ENCODE measurements at places on chromosomes 16 and 17. TPM values are rescaled to one million over a fixed set of nuclear protein-coding genes. Genes with fewer than 3 reads are reported as not detected.

PAQR4 gene
- 35.3 TPM for total RNA-seq

BCAR1 gene
- total RNA-seq: 67.9 TPM

TBX6 gene
- 0.29 TPM for total RNA-seq

PRM1 gene
- total RNA-seq: not detected

ENPP7 gene
- total RNA-seq: not detected

TEX19 gene
- total RNA-seq: 0.06 TPM

CCDC78 gene
- total RNA-seq: 7.0 TPM

MFAP4 gene
- total RNA-seq: 0.13 TPM

DNA sequence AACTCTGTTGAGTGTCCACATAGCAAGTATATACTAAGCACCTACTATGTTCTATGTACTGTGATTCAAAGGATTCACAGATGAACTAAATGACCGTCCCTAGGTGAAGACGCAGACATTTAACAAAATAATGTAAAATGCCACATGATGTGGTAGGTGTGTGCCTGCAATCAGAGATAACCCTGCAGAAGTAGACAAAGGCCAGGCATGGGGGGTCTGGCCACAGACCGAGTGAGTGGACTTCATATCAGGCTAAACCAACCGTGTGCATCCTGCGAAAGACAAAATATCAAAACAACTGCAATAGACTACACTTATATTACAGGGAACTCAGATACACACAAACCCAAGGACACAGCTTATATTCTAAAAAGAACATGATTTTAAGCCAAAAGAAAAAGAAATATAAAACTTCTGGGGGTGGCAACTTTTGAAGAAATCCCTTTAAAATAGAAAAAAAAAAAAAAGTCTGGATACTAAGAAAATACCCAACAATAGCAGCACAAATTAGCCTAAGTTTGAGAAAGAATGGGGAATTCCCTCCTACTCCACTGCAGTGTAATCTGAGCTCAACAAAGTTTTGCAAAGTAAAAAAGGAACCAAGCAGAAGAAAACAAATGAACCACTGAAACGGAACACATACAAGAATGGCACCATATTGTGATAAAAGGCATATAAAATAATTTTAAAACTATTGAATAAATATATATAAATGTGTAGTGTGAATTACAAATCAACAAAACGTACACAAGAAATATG is 12.3 kb downstream of the HSDL1 start:
- no peak for DNase-seq

- DNase-seq: no peak
These were observed 298.2 kb downstream of the HAPSTR1 start for GRCh38 chr16:9389543-9390207.

DNA sequence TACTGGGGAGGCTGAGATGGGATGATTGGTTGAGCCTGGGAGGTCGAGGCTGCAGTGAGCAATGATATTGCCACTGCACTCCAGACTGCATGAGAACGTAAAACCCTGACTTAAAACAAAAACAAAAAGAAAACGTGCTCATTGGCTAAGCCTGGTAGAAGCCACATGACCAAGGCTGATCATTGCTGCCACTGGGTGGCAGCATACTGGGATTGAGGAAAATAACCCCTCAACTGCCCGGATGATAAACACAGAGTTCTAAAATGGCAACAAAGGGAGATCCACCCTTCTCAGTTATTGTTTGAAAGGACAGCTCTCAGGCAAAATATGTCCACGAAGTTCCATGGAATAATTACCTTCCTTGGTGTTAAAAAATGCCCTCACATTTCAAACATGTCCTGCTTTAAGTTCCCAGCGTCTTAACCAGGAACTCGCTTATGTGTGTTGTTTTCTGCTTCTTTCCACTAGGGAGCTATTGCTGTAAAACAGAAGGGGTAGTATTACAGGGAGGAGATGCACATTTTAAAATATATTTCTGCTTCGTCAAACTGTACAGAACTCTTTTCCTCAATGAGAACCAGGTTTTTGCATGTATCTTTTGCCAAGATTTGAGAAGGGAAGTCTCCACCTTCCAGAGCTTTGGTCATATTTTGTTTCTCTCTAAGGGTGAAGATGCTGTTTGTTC is 675.3 kb downstream of the MAF start:
- no peak for DNase-seq

DNA sequence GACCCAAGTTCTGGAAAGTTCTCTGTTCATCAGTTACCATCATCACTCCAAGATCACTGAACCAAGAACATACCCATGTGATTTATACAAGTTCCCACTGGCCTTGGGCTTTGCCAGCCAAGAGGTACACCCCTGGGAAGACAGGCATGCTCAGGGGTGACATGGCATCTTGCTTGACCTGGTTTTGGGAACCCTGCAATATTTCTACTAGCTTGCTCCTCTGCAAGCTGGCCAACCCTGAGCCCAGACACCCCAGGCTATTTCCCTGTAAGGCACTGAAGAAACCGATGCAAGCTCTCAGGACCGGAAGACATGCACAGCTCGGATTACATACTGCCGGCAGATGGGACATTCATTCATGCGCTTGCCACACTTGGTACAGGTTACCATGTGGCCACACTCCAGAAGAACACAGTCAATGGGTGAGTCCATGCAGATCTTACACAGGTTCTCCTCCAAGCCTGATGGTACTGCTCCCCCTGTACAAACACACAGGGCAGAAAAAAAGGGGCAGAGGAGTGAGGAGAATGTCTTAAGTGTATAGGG is 31.4 kb downstream of the LIG3 start:
- no peak for DNase-seq

DNA sequence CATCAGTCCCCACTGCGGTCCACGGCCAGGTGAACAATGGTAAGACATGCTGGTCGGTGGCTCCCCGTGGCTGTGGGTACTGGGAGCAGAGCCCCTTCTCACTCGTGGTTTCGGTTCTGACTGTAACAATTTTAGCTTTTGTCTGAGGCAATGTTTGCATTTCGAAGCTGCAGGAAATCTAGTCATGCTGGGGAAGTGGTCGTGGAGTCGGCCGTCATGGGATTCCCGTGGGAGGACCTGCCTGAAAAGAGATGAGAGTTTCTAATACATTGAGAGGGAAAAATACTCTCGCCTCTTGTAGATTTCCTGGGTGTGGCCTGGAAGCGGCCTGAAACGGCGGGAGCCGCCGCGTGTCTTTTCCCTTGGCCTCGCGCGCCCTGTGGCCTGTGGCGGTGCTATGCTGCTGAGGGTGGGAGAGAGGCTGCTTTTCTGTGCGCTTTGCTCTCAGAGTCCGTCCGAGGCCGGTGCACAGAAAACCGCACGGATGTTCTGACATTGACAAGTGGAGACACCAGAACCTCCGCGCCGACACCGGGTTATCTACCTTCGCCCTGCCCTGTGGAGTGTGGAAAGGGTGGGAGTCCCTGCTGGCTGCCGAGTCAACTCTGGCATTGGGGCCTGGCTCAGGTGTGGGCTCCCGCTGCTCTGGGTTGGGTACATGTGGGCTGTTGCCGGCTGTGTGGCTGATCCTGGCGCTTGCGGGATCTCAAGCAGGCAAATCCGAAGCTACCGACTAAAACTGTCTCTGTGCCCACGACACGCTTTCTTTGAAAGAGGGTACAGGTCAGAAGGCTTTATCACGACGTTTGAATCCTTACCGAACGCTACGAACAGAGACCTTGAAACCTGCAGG is 60.8 kb downstream of the WDR45B start:
- DNase-seq: no peak

DNA sequence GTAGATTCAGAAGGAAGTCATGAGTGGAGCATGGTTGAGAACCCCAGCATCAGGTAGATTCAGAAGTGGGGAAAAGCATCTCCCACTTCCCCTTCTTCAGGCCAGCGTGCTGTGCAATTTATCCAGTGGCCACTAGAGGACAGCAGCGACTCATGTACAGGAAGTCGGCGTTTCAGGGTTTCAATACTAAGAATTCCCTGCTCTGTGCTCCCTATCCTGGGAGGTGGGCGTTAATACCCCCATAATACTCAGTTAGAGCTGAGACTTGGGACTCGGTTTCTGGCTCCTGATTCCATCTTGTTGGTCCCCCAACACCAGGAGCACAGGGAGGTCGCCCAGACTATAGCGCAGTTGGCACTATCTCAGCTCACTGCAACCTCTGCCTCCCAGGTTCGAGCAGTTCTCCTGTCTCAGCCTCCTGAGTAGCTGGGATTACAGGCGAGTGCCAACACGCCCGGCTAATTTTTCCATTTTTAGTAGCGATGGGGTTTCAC is 75.3 kb upstream of the AMZ2 start:
- peak; percentile 38 for DNase-seq

DNA sequence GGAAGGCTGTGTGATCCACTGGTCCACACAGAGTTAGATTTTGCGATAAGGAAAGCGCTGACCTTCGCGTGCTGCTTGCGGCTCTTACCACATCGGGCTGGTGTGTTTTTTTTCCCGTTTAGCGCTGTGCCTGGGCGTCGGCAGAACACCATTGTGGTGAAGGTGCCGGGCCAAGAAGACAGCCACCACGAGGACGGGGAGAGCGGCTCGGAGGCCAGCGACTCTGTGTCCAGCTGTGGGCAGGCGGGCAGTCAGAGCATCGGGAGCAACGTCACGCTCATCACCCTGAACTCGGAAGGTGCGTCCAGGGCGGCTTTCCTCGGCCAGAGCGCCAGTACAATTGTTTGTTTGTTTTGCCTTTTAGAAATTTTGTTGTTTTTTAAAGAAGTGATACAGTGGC is 54.7 kb downstream of the BANP start:
- DNase-seq: no peak

GRCh38 chr17:58252141-58252540 is 13.8 kb downstream of the LPO start:
- no peak for DNase-seq

Data from LHCN-M2 (cell line).